ENCODE measurements at places on chromosomes 4 and X.

DNA sequence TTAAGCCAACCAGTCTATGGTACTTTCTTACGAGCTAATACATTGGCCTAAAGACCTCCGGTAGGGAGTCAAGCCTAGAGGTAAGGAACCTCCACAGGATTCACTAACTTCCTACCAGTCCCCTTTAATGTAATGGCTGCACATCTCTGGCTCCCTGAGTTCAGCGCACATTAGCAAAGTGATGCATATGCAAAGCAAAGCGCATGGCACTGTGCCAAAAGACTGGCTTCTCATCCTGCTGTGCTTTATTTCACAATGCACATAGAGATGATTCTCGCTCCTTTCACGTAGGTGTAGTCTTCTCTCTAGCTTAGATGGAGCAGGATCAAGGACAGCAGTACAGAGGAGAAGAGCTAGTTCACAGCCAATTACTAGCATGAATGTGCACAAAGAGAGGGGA is 14.6 kb upstream of the CLTRN start:
- no peak for DNase-seq

GRCh38 chr4:66489370-66489769 is 819.1 kb upstream of the EPHA5 start:
- DNase-seq = no peak

- no peak for DNase-seq
Observed at GRCh38 chr4:51894059-51894645, 51.2 kb downstream of the DCUN1D4 start.

DNA sequence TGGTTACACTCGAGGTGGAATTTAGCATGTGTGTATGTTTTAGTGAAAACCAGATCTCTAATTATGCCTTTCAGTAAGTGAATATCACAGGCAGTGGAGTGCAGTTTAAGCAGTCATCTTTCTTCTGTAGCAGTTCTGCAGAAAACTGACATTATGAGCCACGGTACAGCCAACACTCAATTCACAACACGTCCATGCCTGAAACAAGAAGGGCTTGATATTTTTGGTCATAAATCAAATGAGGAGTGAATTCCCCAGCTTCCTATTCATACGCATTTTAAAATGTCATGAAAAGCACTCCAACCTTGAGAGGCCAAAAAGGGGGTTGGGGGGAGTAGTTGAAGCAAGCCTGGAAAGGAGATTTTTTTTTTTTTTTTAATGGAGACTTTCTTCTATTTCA is 316.7 kb downstream of the ARHGAP10 start:
- no peak for DNase-seq

- DNase-seq = no peak
Observed at GRCh38 chr4:101651778-101652177, 138.8 kb upstream of the BANK1 start.

- DNase-seq = no peak
Observed at GRCh38 chr4:92992758-92993157, 689.0 kb downstream of the GRID2 start.

DNA sequence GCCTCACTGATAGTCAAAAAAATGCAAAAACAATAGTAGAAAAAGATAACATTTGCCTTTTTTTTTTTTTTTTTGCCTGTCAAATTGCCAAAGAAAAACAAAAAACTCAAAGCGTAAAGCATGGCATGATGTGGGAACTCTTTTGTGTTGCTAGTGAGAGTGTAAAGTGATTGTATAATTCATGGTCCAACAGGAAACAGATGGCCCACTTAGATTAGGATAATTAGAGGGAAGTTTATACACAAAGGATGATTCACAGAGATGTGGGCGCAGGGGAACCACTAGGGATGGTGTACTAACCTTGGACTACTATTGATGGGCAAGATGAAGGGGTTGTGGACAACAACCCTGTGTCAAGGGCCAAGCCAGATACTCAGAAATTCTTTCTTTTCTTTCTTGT is 16.4 kb downstream of the MCUB start:
- no peak for DNase-seq

DNA sequence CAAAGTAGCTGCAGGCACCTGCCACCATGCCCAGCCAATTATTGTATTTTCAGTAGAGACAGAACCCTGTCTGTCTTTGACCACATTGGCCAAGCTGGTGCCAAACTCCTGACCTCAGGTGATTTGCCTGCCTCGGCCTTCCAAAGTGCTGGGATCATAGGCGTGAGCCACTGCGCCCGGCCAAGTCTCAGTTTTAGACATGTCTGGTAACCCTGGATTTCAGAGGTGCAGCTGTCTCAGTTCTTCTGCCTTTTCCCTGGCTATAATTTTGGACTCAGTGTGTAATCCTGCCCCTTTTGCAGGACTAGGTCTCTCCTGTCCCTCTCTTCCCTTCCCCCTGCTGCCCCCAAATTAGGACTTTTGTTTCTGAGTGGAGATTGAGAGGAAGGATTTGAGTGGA is 46.6 kb downstream of the FAM193A start:
- DNase-seq = no peak

All from CD4-positive, alpha-beta T cell treated with Interferon alpha-2 for 1 hour (primary cell).